ENCODE measurements at places on chromosomes 7 and 10.

- no peak for DNase-seq
Measured at GRCh38 chr7:158979635-158980351, 123.4 kb downstream of the DYNC2I1 start.

- DNase-seq, result no peak
Measured at GRCh38 chr7:156823435-156823834, 69.5 kb downstream of the LMBR1 start.

- DNase-seq, result no peak
Measured at GRCh38 chr7:25922296-25922695, 229.7 kb upstream of the NFE2L3 start.

DNA sequence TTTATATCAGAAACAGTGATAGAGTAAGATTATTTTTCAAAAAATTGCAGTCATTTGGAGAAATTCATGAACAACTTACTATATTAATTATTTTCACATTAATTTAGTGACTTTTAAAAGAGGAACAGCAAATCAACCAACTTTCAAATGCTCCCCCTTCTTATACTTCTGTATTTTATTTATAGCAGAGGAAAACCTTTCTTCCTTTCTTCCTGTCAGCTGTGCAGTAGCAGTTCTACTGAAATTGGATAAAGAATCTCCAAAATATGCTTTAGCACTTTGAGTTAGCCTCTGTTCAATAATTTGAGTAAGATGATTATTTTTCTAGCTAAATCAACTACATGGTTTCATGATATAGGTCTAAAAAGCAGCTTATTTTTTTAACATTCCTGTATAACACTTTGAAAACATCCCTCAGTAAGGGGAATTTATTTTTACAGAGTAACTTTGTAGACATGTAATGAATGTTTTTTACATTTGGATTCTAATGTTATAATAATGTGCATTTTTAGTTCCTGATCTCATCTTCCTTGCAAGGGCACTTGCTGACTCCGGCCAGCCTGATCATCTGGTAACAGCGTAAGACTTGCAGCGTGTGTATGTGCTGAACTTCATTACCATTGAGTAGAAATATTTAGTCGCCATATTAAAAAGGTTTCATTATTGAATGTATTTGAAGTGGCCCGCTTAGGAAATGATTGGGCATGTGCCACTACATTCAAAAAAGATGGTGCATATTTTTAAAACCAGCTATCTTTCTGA is 158.3 kb upstream of the HDAC9 start:
- no peak for DNase-seq

DNA sequence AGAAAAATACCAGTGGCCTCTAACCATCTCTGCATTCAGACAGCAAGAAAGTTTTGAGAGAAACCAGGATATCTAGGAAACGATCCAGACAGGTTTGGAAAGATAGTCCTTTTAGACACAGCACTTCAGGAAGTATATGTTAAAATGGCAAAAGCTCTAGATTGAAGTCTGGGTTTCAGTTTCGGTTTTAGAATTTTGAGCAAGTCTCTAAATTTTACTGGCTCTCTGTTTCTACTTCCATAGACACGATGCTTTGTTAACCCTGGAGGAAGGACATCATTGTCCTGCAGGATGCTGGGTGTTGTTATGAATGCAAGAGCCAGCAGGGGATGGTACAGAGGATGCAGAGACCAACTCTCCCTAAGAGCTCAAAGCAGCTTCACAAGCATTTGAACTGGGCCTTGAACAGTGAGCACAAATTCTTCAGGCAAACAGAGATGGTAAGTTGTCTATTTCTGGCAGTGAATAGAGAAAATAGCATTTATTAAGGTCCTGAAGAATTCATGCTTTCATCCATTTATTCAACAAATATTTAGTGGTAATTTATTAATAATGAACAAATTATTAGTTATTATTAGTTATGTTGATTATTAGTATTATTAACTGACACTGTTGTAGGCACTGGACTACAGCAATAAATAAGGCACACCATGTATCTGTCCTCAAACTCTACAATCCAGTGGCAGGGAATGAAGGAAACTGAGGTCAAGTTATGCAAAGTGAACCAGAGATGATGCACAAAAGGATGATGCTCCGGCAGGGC is 152.7 kb upstream of the NRP1 start:
- no peak for DNase-seq

GRCh38 chr10:88979153-88979562 is 11.4 kb upstream of the FAS start:
- DNase-seq, result no peak

GRCh38 chr10:53983431-53983830 is 817.6 kb downstream of the PCDH15 start:
- no peak for DNase-seq

DNA sequence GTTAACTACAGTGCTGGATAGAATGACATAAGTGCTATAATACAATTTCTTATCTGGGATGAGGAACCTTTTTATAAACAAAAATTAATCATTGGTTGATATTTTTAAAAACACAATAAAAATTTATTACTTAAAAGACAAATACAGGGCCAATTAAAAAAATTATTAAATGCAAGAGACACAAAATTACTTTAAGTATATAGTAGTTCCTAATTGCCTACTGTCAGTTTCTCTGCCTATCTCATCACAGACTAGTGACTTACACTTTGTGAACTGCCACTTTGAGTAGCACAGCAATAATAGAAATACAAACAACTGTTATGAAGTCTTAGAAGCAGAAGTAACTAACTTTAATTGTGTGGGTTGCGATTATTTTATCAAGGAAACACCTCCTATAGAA is 8.4 kb downstream of the TES start:
- no peak for DNase-seq

DNA sequence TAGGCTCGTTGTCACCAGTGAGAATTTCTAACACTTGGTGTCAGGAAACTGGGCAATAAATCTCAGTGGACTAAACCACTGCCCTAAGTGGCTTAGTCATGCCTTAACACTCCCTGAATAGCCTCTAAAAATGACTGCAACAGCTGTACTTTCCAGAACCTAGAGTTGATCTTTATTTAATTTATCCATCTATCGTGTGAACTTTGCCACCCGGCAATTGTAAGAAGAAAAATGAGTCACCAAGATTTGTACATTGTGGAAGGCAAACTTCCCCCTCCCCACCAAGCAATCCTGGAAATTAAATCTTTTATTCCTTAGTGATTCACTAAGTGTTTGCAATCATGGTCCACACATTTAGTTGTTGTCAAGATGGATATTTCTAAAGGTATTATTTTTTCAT is 47.1 kb downstream of the NXPH1 start:
- DNase-seq, result peak; percentile 80

DNA sequence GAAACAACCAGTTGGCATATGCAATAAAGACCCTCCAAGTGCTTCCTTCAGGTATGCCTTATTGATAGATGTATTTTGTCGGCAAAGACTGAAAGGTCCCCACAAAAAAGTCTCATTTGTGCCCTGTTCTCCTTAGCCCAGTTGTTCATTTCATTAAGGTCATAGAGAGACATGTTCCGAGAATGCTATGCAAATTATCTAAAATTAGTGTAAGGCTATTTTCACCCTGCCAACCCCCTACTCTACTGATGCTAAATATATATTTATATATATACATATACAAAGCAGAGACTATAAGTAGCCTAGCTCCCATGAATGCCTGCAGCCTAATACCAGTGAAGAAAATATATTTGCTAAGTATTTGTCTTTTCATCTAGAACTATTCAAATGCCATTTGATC is 96.7 kb upstream of the ADO start:
- DNase-seq, result no peak

DNA sequence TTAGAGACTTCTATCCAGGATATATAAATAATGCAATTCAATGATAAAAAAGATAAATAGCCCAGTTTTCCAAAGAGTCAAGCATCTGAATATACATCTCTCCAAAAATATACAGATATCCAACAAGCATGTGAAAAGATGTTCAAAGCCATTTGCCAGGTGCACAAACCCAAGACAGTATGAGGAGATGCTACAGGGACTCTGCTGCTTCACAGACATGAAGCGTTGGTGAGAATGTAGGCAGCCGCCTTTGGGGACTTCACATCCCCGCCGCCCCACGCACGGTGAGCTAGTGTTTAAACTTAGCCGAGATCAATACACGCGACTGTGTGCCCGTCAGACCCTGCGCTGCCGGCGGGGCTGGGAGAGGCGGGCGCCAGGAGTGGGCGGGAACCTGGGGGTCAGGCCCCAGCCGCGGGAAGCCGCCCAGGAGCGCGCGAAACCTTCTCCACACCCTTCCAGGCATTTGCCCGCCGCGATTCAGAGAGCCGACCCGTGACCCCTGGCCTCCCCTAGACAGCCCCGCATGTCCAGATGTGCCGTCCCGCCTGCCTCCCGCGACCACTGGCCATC is 927 bp upstream of the ALOX5 start:
- DNase-seq, result no peak

DNA sequence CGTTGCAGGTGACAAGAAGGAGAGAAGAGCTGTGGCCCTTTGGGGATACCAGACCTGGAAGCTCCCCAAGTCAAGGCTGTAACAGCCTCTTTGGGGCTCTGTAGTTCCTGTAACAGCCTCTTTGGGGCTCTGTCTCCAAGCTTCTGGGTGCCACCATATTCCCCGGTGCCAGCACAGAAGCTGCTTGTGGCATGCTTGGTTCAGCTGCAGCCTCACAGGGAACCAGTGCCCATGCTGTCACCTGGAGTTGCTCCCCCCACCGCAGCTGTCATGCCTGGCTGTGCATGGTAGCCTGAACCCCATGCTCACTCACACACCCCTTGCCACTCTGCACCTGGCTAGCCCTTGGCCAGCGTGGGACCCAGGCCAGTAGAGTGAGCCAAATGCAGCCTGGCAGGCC is 109.1 kb downstream of the ELAPOR2 start:
- DNase-seq, result no peak

- DNase-seq, result no peak
Measured at GRCh38 chr7:104328296-104328969, at the start of gene LHFPL3. Gene LHFPL3 (plus strand): TSS chr7:104328603.

GRCh38 chr10:129877773-129878371 is 86.2 kb downstream of the EBF3 start:
- no peak for DNase-seq

DNA sequence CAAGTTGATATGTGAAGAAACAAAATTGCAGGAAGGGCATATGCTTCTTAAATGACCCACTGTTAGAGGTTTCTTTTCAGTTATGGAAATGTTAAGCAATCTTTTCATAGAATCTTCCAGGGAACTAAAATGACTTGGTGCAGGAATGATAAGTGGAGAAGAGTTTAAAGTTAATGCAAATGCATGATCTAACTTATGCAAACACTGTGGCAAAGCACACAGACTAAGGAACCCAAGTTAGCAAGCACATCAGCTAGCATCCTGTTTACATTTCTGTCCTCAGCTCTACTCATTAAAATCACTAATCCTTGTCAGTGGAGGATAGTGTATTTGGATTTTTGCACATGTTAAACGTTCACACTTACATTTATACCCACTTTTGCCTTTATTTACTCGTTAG is 9.3 kb downstream of the CLCN1 start:
- DNase-seq, result no peak

DNA sequence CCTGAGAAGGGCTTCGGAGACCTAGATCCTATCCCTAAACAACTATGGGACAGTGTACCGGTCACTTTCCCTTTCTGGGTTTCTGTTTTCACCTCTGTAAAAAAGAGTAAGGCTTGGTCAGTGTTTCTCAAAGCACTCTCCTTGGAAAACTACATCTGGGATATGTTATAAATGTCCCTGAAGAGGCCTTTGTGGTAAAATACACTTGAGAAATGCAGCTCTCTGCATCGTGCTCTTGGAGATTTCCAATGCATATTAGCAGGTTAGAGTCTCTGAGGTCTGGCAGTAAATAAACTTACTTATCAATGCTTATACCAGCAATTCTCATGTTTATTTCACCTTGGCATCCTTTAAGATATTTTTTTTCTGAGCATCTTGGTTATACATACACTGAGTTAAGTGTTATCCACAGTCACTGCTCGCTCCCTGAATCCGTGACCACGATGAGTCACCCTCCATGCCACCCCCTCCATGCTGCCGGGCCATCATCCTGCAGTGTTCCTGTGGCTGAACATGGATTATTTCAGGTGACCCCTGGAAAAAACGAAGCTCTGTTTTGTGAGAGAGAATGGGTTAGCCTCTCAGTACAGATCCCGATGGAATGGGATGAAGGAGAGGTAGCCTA is 3.3 kb upstream of the TBXAS1 start:
- DNase-seq, result no peak

- no peak for DNase-seq
Measured at GRCh38 chr7:36937754-36938563, 213.7 kb upstream of the AOAH start.

DNA sequence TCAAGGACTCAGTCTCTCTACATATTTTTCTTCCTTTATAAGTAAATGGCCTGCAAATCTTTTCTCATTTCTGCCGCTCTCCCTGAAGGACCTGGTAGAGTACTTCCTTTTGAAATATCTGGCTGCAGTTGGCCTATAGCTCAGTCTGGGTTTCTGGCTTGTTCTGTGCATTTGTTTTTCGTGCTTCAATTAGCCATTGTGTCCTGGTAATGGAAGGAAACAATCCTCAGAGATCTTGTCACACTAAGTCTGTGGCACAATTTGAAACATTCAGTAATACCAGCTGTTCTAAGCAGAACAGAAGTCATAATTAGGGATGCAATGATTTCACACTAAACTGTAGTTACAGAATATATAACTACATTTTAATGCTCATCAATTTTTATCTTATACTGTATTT is 545.0 kb downstream of the NRG3 start:
- no peak for DNase-seq

DNA sequence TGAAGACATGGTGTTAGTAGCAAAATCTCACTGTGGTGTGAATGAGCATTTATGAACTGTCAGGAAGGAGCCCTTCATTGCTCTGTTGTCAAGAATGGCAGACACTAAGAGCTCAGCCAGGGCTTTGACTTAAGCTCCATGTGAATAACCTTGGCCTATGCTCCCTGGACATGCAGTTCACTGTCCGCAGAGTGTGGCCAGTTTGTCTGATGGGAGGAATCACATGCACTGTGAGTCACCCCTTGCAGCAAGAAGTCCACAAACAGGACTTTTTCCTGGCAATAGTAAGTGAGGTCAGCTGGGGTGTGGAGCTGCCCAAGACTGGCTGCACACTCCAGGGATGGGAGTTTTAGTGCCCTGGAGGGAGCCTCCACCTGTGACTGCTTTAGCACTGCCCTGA is 49.5 kb downstream of the ZNF37A start:
- DNase-seq, result no peak

GRCh38 chr10:115975506-115975905 is 297.5 kb downstream of the GFRA1 start:
- DNase-seq, result no peak

DNA sequence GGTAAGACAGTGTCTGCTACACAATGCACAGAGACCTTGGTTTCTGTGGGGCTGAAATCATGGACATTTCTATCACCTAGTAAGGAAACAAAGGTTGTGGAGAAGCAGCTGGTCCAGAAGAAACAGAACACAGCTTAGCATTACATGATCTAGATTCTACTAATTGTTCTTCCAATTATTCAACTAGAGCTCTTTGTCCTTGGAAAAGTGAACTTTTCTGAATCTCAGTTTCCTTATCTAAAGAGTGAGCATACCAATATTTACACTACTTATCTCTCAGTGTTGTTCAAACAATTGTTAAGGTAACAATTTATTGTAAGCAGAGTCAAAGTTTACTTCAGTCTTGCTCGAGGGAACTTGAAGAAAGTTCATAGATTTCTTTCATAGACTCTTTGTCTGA is 42.3 kb upstream of the TRIM24 start:
- DNase-seq, result no peak

- DNase-seq, result no peak
Measured at GRCh38 chr10:24351961-24352360, 143.0 kb downstream of the KIAA1217 start.

GRCh38 chr7:45573661-45574415 is at the start of gene ADCY1:
Gene ADCY1 (plus strand): TSS chr7:45574368. CDS start chr7:45574544, 176 bp downstream.
- DNase-seq, result no peak

GRCh38 chr10:49090189-49090575 is 25.1 kb downstream of the VSTM4 start:
- DNase-seq, result no peak

- no peak for DNase-seq
Measured at GRCh38 chr7:91630581-91631380, 249.7 kb downstream of the MTERF1 start.
